Forelimb muscle (tissue), 1 donor: ENCODE measurements at places on chromosomes 5 and 9.

DNA sequence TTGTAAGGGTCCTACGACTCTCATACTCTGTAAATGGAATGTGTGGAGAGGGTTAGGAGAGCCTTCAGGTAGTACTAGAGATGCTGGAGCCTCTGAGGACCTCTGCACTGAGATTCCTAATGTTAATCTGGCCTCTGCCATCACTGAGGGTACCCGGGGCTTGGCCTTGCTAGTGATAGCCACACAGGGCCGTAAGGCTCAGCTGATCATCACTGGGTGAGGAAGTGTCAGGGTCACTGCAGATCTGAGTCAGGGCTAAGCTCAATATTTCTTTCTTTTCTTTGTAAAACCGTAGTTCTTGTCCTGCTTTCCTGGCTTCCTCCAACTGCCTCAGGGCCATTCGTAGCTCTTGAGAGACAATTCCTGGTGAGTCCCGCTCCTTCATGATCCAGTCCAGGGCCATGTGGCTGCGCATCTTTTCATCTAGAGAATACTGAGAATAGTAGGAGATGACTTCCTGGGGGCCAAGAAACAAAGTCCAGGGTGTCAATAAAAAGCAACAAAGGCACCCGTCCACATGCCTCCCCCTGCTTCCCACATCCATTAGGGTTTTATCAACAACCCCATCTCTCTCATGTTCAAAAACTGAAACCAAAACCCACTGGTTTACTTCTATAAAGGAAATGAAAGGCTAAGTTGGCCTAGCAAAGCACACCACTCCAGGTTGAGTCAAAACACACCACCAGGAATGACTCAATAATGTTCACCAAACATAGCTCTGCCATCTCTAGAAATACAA, 47.7 kb downstream of the LIX1 start:
- DNase-seq, result no peak

DNA sequence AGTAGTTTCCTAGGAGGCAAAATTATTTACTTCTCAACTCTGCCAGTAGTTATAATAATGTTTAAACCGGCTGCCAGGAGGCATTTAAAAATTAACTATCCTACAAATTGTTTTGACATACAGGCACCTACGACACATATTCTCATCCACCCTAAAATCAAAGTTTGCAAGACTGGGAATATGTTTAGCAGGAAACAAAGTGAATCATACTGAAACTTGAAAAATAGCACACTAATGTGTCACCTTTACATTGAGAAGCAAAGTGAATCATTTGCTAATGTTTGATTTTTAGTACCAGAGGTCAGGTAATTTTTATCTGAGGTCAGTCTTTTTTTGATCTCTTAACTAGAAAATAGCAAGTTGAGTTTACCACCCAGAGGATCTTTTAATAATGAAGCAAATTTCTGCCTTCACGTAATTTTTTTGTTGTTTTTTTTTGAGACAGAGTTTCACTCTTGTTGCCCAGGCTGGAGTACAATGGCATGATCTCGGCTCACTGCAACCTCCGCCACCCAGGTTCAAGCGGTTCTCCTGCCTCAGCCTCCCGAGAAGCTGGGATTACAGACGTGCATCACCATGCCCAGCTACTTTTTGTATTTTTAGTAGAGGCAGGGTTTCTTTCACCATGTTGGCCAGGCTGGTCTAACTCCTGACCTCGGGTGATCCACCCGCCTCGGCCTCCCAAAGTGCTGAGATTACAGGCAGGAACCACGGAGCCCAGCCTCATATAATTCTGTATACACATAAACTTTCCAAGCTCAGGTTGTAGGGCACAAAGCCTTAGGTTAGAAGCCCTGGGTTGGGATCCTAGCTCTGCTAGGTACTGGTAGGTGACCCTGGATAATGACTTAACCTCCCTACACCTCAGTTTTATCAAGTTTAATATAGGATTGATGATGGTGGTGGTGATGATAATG, 124.3 kb downstream of the UGCG start:
- DNase-seq, result no peak

DNA sequence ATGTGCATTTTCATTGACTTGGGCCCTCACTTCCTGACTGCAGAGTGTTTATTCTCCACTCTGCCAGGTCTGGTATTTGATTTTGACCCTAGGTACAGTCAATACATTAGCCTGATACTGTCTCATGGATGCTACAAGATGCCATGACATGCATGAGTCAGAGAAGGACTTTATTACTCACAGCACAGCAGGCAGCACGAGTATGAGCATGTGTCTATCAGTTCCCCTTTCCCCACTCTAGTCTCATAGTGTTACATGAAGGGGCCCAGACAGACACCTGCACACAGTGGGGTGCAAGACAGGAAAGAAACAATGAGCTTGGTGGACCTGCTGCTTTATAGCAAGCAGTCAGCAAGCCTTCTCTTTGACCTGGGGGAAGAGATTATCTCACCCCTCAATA, 19.6 kb downstream of the ITGA2 start:
- DNase-seq, result no peak

- no peak for DNase-seq
Observed at GRCh38 chr9:9061627-9062026, 1262.0 kb upstream of the DMAC1 start.

GRCh38 chr5:151683986-151684588, 2.6 kb downstream of the SPARC start:
- no peak for DNase-seq

GRCh38 chr9:126591922-126592321, 21.8 kb upstream of the LMX1B start:
- DNase-seq, result no peak

DNA sequence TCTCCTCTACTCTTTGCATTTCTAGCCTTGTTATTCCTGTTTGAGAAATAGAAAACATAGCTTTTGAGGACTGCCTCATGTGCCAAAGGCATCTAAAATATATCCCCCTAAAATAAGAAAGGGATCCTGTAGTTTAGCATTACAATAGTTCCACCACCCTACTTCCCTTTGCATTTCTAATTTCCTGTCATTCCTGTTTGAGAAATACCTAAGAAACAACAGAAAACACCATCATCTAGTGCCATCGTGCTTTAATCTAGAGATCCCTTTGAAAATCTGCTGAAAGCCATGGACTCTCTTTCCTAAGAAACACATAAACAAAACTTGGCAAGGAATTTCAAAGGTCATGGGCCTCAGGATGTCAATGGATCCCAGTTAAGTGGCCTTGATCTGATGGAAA, 7.5 kb downstream of the CLK4 start:
- no peak for DNase-seq

DNA sequence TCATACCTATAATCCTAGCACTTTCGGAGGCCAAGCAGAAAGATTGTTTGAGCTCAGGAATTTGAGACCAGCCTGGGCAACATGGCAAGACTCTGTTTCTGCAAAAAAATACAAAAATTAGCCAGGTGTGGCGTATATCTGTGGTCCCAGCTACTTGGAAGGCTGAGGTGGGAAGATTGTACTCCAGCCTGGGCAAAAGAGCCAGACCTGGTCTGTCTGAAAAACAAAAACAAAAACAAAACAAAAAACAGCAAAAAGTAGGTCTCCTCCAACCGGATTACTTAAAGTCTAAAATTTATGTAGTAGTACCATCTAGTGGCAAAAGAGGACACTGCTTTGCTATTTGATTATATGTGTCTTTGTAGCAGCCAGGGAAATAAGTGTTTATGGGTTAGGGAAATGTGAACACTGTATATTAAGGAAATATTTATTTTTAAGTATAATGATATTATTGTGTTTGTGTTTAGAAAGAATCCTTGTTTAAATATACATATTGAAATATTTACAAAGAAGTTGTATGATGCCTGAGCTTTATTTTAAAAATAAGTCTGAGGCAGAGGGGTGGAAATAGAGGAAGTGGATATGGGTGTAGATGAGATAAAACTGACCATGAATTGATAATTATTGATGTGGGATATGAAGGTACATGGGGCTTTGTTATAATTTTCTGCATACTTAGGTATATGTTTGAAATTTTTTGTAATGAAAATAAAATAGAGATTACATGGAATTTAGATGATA, 20.0 kb downstream of the APC start:
- DNase-seq, result peak; percentile 58

- DNase-seq, result no peak
Observed at GRCh38 chr9:136297016-136297691, 6.7 kb downstream of the CCDC187 start.

DNA sequence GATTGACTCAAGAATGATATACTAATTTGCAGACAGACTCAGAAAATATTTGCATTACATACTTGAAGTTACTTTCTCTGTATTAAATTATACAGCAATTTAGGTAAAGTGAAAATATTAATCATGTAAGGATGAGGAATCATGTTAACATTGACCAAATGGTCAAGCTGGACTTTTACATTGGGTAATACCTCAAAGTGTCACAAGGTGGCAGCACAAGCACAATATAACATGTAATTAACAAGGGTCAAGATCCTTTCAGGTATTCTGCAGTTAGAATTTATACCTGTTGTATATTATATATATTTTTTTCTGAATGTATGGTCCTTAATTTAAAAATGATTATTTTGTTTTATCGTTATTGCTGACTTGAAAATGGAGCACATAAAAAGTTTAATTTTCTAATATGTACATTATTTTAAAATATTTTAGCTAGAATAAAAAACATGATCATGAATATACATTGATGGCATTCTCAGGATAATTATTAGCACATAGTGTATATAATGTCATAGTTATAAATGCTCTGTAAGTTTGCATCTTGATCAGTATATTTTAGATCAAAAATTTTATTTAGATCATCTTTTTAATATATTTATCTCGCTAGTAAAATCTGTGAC, 8.6 kb downstream of the HAPLN1 start:
- DNase-seq, result no peak

GRCh38 chr5:83891261-83891660, 170.6 kb upstream of the HAPLN1 start:
- DNase-seq, result no peak

GRCh38 chr5:89232139-89232603, 349.2 kb upstream of the MEF2C start:
- no peak for DNase-seq

GRCh38 chr5:28512648-28513047, 1474.3 kb upstream of the CDH9 start:
- DNase-seq, result no peak

GRCh38 chr9:74499111-74499601, 2.0 kb downstream of the RORB start:
- no peak for DNase-seq

- no peak for DNase-seq
Observed at GRCh38 chr9:69036309-69036708, 757 bp downstream of the FXN start.

GRCh38 chr9:77816641-77817341, 168.7 kb upstream of the GNA14 start:
- no peak for DNase-seq

GRCh38 chr9:131712151-131712716, 27.6 kb downstream of the RAPGEF1 start:
- no peak for DNase-seq

- no peak for DNase-seq
Observed at GRCh38 chr5:57476601-57477056, 6.0 kb downstream of the ACTBL2 start.

GRCh38 chr5:132089363-132089762, 15.8 kb downstream of the CSF2 start:
- no peak for DNase-seq

GRCh38 chr9:99433095-99433494, 211.0 kb downstream of the SEC61B start:
- no peak for DNase-seq

DNA sequence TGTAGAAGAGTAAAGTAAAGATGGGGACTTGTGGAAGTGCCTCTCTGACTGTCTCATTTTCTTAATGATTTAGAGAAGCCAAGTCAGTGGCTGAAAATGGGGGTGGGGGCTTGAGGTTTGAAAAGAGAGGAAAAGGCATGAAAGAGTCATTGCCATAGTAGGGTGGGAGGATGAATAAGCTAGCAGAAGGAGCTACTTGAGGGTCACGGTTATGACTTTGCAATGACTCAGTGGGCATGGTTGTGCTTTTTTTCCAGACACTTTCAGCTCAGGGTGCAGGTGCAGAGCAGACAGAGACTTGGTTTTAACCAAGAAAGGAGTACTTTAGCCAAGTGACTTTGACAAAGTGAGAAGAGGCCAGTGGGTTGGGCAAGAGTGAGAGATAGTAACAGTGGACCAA, 117.8 kb downstream of the PTTG1 start:
- DNase-seq, result no peak

GRCh38 chr5:164306662-164307061, 801.2 kb downstream of the MAT2B start:
- no peak for DNase-seq

GRCh38 chr9:70222354-70222753, 36.4 kb upstream of the SMC5 start:
- DNase-seq, result no peak

GRCh38 chr9:34547960-34548611, 25.3 kb upstream of the ENHO start:
- DNase-seq, result no peak

DNA sequence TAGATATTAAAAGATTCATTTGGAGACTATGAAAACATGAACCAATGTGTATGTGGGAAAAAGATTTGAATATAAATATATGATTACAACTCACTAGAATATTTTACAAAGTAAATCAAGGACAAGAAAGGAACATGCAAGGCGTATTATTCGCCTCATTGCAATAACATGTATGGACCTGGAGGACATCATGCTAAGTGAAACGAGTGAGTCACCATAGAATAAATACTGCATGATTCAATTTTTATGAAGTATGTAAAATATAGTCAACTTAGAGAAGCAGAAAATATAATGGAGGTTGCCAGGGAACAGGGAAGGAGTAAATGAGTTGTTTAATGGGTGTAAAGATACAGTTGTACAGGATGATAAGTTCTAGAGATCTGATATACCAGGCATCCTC, 4.9 kb downstream of the TXNDC8 start:
- no peak for DNase-seq

DNA sequence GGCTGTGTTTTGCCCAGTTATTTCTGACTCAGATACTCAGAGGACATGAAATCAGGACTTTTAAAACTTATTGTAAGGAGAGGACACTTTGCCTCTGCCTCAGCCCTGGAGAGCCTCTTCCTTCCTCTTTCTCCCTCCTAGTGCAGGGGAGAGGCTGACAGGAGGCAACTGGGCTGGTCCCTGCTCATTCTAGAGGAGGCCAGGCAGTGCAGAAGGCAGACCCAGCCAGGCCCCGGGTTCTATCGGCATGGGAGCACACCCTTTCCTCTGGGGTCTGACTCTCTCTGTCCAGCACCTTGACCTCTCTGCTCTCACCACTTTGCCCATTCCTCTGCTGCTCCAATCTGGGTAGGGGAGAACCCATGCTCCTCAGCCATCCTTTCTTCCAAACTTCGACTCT, 16.0 kb upstream of the SMIM32 start:
- no peak for DNase-seq

GRCh38 chr5:2751592-2752021, at the start of gene IRX2:
IRX2 (minus strand) TSS chr5:2751677; CDS start chr5:2751413, 264 bp downstream.
- peak; percentile 51 for DNase-seq

- DNase-seq, result no peak
Observed at GRCh38 chr5:133669472-133669871, 57.1 kb upstream of the FSTL4 start.

- DNase-seq, result peak; percentile 25
Observed at GRCh38 chr9:107176436-107177151, 106.5 kb upstream of the RAD23B start.

DNA sequence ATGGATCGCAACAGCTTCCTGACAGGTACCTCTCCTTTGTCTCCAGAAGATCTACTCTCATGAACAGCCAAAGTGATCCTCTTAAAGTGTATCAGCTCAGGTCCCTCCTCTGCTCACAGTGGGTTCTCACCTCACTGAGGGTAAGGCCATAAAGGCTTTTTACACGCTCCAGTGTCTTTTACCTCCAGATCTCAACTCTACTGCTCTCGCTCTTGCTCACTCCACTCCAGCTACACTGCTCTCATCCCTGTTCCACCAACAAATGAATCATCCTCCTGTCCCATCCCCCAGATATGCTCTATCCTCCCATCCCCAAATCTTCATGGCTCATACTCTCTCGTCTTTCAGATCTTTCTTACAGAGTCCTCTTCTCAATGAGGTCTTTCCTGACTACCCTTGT, 248.6 kb upstream of the EFNA5 start:
- DNase-seq, result no peak
